ENCODE measurements at places on chromosomes 5 and 9. TPM values are rescaled to one million over a fixed set of nuclear protein-coding genes. Genes with fewer than 3 reads are reported as not detected.

- DNase-seq, result no peak
These were observed 141.7 kb downstream of the FGF1 start for GRCh38 chr5:142544071-142544753.

- DNase-seq, result no peak
These were observed 207.4 kb downstream of the AGTPBP1 start for GRCh38 chr9:85534340-85534739.

DNA sequence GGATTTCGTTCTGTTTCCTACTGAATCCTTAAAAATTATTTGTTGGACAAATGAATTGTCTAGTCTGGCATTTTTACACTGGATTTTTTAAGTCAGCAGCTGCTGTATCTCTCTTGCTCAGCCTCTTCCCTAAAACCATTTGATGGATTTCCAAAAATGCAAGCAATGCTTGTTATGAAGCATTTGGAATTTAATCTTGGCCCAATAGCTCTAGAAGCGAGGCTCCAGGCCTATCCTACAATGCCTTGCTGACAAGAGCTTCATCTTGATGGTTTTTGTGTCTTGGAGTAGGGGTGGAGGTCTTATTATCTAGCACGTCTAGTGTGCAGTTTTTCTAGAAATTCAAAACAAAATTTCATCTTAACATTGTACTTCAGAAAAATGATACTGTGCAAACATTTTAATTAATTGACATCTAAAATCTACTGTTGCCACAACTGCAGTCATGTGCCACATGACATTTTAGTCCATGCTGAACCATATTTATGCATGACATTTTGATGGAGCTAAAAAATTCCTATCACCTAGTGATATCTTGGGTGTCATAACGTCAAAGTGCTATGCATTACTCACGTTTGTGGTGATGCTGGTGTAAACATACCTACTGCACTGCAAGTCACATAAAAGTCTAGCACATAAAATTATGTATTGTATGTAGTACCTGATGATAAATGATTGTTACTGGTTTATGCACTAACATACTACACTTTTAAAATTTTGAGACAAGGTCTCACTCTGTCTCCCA lies 5.9 kb upstream of the RAD23B start:
- DNase-seq, result no peak

GRCh38 chr9:68974901-68975300 lies 39.0 kb downstream of the PRKACG start:
- DNase-seq, result no peak

The FBXL7 gene
- polyA plus RNA-seq, result 23.9 TPM

The POMT1 gene
- polyA plus RNA-seq, result 31.9 TPM

The ARHGEF39 gene
- 7.4 TPM for polyA plus RNA-seq
